ENCODE measurements at places on chromosomes 7 and 10.

GRCh38 chr10:129057856-129058663, 409.0 kb upstream of the MGMT start:
- no peak for DNase-seq

DNA sequence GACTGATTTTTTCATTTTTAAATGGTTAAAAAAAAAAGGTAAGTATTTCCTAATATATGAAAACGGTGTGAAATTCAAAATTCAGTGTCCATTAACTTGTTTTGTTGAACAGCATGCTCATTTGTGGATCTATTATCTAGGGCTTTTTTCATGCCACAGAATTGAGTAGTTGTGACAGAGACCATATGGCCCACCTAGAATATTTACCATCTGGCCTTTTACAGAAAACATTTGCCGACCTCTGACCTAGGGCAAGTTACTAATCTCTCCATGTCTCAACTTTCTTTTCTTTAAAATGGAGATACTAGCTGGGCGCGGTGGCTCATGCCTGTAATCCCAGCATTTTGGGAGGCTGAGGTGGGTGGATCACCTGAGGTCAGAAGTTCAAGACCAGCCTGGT, 41.3 kb downstream of the GRK5 start:
- no peak for DNase-seq

GRCh38 chr10:95400787-95401186, 110.0 kb upstream of the PDLIM1 start:
- DNase-seq: no peak

DNA sequence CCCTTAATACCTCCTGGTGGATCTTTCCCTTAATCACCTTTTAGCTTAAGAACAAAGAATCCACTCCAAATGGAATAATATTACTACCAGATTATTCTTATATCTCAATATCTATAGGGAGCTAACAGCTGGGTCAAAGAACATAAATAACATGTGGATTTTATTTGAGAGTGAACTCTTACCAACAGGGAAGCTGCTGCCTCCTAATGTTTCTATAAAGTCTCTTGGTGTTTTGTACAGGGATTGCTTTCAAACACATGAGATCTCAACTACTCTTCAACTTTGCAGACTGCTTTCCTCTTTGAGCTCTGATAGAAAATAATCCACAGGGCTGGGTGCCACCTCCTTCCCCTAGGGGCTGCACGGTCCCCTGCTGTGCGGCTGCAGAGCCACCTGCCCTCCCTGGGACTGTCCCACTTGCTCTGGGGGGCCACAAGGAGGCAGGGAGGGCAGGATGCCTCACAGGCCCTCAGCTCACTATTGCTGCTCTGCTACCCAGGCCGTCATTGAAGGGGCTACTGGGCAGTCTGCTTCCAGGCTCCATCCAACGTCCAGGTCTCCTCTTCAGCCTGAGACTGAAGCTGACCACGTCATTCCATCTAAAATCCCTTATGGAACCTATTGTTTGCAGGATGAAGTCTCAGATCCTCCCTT, 191.2 kb downstream of the CXCL12 start:
- DNase-seq: no peak

GRCh38 chr10:117616179-117616578, 73.6 kb downstream of the EMX2 start:
- DNase-seq: no peak

GRCh38 chr10:110069502-110069982, 61.8 kb downstream of the ADD3 start:
- no peak for DNase-seq

GRCh38 chr10:29554660-29555059, 80.1 kb downstream of the SVIL start:
- DNase-seq: no peak

GRCh38 chr7:29276806-29277205, 82.2 kb downstream of the CHN2 start:
- no peak for DNase-seq

DNA sequence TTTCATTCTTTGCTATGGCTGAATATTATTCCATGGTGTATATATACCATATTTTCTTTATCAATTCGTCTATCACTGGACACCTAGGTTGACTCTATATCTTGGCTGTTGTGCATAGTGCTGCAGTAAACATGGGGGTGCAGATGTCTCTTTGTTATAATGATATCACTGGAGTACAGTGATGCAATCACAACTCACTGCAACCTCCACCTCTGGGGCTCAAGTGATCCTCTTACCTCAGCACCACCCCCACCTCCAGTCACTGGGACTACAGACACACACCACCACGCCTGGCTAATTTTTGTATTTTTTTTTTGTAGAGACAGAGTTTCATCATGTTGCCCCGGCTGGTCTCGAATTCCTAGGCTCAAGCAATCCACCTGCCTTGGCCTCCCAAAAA, 15.6 kb downstream of the KLHL7 start:
- DNase-seq: no peak

- DNase-seq: no peak
Observed at GRCh38 chr7:27235387-27236311, 7.0 kb upstream of the EVX1 start.

GRCh38 chr10:64096941-64097340, 575.7 kb downstream of the REEP3 start:
- no peak for DNase-seq

GRCh38 chr10:49258350-49258683, 40.7 kb upstream of the C10orf71 start:
- DNase-seq: no peak

GRCh38 chr7:41182782-41183181, 520.1 kb downstream of the INHBA start:
- DNase-seq: no peak

GRCh38 chr10:103854265-103854685, 1.1 kb downstream of the SH3PXD2A start:
- no peak for DNase-seq

- DNase-seq: no peak
Observed at GRCh38 chr10:8315619-8316021, 261.1 kb downstream of the GATA3 start.

GRCh38 chr10:35089611-35090161, 455 bp downstream of the CUL2 start:
- no peak for DNase-seq

- DNase-seq: no peak
Observed at GRCh38 chr10:124745252-124745651, 1.1 kb upstream of the FAM53B start.

- DNase-seq: no peak
Observed at GRCh38 chr7:68440866-68441265, 1157.4 kb upstream of the AUTS2 start.

- DNase-seq: no peak
Observed at GRCh38 chr10:30995081-30995770, 36.4 kb downstream of the ZNF438 start.

DNA sequence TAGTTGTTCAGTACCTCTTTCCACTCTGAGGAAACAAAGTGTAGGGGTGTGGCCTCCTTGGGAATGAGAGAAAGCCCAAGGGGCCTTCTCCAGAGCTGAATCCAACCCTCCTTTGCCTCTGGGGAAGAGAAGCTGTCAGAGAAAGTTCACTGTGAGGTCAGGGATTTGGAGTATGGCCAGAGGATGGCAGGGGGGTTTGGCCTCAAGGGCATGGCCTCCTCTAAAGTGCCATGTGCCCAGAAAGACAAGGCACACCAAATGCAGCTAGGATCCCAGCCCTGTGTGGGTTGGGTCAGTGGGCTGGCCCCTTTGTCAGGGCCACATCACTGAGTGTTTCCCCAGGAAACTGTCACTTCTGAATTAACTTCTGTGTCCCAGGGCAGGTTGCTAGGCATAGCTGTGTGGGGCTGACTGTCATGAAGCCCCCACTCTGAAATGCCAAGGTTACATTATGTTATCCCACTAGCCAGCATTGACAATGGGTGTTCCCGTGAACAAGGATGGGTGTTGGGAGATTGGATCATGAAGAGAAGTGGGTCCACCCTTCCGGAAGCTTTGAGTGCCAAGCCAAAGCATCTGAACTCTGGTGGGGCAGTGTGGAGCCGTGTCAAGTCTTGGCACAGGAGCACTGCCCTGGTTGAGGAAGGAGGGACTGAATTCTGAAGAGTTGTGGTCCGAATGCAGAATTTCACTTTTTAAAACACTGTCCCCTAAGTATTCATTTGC, 123.3 kb downstream of the ZMIZ1 start:
- no peak for DNase-seq

GRCh38 chr10:11373717-11374171, 237.7 kb downstream of the USP6NL start:
- no peak for DNase-seq

DNA sequence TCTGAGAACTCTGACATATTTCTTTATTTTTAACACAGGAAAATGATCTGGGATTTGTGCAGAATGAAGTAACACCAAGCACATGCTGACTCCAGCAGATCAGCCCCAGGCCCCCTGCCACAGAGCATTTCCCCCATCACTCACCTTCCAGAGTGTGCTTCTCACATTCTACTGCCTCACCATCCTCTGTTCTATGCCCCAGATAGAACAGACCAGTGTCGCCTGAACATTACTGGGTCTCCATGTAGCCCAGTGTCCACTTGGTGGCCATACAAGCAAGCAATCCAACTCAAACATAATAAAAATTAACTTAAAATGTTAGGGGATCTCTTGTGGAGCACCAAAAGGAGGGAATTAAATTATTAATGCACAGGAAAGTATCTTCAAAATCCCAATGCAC, 58.8 kb downstream of the SORBS1 start:
- no peak for DNase-seq

DNA sequence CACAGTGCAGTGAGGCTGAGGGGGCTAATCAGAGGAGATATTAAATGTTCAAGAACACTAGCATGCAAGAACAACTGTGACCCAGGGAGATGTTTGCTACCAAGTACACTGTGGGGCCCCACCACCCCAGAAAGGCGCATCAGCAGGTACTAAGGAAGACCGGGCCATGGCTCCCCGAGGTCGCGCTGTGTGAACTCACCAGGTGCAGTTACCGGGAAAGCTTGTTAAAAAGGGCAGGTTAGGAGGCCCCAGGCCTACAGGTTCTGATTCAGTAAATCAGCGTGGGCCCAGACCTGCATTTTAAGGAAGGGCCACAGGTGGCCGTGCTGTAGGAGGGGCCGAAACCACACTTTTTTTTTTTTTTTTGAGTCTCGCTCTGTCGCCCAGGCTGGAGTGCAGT, 54.6 kb downstream of the TMEM209 start:
- no peak for DNase-seq

DNA sequence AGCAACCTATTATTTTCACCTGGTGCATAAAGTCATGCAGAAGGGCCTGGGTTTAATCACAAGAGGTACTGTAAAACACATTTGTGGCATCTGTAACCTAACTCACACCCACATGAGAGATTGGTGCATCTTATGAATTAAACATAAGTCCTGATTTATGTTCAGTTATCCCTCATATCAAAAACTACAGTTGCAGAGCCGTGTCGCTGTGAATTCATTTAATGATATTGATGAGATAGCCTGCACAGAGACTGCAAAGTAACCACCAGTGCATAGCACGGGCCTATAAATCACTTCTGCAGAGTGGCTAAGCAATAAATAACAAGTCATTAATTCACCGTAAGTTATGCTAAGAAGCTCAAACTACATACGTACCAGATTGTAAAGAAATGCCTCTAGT, 178.2 kb downstream of the RELN start:
- no peak for DNase-seq

GRCh38 chr7:3482147-3482921, 181.3 kb downstream of the SDK1 start:
- no peak for DNase-seq
